Stimulated activated CD4-positive, alpha-beta T cell treated with anti-CD3 and anti-CD28 coated beads, Interleukin-1b, Interleukin-23, amount 100 ng/mL, for 1 hour (primary cell): ENCODE measurements at places on chromosomes 4 and X.

DNA sequence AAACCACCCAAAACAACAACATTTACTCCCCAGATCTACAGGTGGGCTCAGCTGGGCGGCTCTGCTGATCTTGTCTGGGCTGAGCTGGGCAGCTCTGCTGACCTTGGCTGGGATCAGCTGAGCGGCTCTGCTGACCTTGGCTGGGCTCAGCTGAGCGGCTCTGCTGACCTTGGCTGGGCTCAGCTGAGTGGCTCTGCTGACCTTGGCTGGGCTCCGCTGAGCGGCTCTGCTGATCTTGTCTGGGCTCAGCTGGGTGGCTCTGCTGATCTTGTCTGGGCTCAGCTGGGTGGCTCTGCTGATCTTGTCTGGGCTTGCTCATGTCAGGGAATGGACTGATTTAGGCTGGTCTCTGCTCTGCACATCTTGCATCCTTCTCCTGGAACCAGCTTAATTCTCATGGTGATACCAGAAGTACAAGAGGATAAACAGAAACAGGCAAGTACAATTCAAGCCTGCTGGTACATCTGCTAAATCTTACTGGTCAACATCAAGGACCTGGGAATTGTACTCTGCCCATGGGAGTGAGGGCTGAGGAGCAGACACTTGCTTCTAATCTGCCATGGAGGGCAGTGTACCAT lies 248.5 kb upstream of the PSAPL1 start:
- DNase-seq = no peak

- DNase-seq = no peak
Observed at GRCh38 chrX:43940816-43941474, 32.2 kb downstream of the NDP start.

DNA sequence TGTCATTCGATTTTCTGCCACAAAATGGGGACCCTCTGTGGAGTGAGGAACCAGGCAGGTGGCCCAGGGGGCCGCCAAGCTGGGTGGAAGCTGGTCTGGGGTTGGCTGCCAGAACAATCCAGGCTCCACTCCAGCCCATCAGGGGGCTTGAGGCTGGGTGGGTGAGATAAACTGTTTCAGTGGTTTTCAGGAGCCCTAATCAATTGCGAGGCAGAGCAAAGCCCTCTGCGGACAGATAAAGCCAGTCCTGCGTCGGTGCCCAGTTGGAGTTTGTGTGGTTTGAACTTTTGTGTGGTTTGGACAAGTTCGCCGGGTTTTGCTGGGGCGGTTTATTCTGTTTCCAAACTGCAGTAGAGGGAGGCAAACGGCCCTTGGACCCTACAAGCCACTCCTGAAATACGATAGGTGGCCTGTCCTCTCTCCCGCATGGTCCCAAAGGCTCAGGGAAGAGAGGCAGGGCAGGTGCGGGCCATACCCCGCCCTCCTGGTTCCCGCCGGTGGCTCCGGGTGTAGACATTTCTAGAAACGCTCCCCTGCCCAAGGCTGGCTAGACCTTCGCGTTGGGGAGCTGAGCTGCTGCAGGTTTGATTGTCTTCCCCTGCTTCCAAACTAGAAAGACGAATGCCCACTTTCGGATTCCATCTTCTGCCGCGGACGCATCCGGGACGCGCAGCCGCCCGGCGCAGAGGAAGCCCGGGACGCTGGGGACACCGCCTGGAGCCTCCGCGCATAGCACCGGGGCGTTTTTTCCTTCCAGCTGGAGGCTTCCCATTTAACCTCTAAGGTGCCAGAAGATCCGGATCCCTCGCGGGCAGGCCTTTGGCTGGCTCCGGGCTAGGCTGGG lies 169.0 kb upstream of the BCOR start:
- no peak for DNase-seq

- no peak for DNase-seq
Observed at GRCh38 chr4:87050596-87050995, 115.8 kb downstream of the AFF1 start.

GRCh38 chr4:63906660-63907183 lies 502.5 kb downstream of the TECRL start:
- DNase-seq = no peak

GRCh38 chr4:28555866-28556265 lies 1695.2 kb downstream of the STIM2 start:
- no peak for DNase-seq

- no peak for DNase-seq
Observed at GRCh38 chrX:47239199-47239598, 6.4 kb downstream of the USP11 start.

- no peak for DNase-seq
Observed at GRCh38 chr4:76977736-76978350, 28.3 kb downstream of the SEPTIN11 start.

GRCh38 chr4:42915484-42915883 lies 23.0 kb downstream of the GRXCR1 start:
- DNase-seq = no peak

- DNase-seq = no peak
Observed at GRCh38 chrX:49122499-49122898, 1.0 kb downstream of the GPKOW start.

GRCh38 chrX:153448556-153449367 lies 2.9 kb upstream of the TREX2 start:
- DNase-seq = no peak

GRCh38 chr4:149136951-149137620 lies 678.6 kb downstream of the IQCM start:
- DNase-seq = no peak

DNA sequence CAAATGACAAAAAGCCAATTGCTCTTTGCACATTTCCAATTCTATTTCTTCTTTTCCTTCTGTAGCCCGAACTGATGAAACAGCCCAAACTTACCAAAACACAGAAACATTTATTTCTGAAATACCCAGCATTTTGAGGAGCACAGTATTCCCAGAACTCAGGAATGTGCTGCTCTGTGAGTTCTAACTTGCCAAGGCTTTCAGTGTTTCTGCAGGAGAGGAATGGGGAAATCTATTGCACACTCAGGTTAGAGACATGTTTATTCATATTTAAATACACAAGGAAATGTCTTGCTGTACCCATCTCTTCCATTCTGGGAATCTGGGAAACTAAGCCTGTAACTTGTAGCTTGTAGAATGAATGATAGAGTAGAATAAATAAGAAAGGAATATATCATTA lies 10.7 kb downstream of the TMPRSS11D start:
- DNase-seq = no peak

DNA sequence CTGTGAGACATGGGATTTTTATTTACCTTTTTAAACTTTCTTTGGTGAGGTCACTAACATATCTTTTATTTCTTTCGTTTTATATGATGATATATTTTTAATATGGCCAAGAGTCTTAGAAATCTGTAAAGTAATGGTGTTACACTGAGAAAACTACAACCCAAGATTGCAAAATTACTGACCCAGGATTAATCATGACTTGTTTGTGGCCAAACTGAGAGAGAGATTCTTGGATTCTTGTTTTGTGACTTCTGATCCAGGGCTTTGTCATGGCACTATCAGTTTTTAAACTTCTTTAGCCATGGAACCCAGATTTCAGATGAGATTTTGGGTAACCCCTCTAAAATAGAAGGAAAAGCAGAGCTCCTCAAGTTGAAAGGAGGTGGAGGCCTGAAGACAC lies 42.0 kb downstream of the SGMS2 start:
- DNase-seq = no peak

- no peak for DNase-seq
Observed at GRCh38 chr4:56372774-56373173, 14.5 kb downstream of the AASDH start.

- DNase-seq = no peak
Observed at GRCh38 chrX:129748305-129748704, 9.5 kb downstream of the XPNPEP2 start.

- DNase-seq = no peak
Observed at GRCh38 chr4:138658518-138658917, 357.1 kb upstream of the NOCT start.

DNA sequence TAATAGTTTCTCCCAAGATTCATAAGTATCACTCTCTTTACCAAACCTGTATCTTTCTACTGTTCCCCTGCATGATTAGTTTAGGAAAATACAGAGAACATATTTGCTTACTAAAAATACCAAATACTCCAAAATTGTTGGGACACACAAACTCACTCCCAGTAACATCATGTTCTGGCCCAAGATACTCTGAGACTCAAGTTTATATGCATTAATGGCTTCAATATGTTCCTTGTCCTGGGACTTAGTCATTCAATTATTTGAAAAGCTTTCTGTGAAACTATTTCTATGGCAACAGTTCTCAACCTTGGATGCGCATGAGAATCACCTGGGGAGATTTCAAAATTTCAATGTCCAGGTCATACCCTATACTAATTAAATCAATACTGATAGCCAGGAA lies 138.9 kb upstream of the PTCHD1 start:
- no peak for DNase-seq

DNA sequence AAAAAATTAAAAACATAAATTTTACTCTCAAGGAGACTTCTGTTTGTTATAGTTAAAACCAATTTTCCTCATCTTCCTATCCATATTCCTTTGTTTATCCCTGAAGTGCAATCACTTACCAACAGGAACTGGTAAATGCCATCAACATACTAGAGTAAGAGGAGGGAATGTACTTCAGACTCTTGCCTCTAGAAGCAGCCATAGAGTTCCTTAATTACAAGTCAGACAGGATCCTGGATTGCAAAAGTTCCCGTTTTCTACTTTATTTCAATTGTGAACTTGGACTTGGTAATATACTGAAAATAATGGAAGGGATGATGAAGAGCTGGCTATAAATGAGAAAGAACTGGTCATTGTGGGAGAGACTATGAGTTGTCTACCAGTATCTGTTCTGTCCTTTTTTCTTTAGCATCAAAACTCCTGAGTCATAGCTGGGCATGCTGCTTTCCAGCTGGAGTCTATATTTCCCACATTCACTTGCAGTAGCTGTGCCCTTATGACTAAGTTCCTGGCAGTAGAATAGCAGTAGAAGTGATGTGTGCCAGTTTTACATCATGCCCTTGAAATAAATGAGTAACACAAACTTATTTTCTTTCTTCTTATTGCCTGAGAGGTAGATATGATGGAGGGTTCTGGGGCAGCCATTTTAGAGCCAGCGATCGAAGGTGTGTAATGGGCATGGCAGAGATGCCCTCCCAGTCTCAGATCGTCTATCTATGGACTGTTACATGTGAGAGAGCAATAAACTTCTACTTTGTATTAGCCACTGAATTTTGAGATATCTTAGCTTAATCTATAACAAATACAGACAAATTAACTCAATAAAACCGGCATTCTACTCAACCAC lies 26.8 kb upstream of the SPARCL1 start:
- DNase-seq = no peak

- no peak for DNase-seq
Observed at GRCh38 chrX:16588266-16588665, 61.7 kb upstream of the S100G start.

DNA sequence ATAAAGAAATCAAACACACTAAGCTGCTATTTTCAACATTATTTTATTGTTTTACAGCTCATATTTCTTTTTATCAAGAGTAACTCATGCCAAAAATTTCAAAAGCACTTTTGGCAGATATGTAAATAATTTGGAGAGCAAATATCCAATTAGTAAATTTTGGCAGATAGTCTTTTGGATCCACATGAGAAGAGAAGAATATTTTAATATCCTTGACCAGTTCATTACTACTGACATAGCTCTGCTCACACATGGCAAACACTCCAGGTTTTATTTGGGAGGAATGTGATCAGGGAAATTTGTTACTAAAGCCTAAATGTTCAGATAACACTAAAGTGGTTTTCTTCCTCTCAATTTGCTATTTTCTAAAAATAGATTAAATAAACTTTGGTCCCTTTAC lies 1054.3 kb downstream of the FAT4 start:
- DNase-seq = no peak

DNA sequence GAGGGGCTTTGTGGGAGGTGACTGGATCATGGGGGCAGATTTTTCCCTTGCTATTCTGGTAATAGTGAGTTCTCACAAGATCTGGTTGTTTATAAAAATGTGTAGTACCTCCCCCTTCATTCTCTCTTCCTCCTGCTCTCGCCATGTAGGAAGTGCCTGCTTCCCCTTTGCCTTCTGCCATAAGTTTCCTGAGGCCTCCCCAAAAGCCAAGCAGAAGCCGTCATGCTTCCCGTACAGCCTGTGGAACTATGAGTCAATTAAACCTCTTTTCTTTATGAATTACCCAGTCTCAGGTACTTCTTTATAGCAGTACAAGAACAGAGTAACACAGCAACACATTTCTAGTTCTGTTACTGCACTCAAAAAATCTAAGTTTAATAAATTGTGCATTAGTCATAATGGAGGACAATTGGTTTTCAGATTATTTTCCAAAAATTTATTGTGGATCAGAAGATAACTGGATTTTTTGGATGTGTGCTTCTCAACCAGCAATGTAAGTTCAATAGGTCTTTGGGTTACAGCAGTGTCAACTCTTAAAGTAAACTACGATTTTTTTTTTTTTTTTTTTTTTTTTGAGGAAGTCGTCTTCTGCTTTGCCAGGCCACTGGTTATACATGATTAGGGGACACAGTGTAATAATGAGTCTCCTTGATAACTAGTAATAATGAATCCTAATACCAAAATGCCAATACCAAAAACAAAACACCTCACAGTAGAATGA lies 69.9 kb downstream of the CHIC2 start:
- DNase-seq = no peak

- DNase-seq = no peak
Observed at GRCh38 chr4:52622564-52622963, 36.5 kb downstream of the USP46 start.

DNA sequence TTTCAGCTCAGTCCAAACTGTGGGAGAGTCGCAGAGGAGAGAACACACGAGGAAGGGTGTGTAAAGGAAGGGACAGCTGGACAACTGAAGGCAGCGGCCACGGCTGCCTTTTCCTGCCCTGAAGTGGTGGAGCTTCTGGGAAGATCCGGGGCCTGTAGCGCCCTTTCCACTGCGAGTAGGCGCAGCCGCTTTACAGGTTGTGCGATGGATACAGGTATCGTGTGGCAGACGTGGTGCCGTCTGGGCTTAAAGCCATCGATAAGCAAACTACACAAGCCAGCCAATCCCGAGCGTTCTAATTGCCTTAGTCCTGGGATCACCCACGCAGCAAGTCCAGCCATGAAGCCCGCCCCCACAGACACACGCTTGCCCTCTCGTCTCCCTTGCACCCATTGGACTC lies 15.4 kb downstream of the NKX6-1 start:
- DNase-seq = no peak

DNA sequence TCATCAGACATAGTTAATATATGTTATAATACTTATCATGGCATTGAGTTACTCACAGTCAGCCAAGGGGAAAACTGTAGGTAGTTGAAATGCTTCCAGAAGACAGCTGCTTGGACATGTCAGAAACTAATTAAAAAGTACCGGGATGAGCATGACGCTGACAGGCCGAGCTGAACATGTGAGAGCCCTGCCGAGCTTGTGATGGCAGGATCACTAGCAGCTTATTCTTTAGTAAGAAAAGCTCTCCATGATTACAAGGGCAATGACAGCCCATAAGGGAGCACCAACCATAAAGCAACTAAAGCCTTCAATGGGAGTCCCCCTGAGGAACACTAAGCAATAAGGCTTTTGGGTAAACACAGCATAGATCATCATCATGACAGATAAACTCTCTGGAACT lies 435.6 kb downstream of the TLL1 start:
- DNase-seq = no peak

DNA sequence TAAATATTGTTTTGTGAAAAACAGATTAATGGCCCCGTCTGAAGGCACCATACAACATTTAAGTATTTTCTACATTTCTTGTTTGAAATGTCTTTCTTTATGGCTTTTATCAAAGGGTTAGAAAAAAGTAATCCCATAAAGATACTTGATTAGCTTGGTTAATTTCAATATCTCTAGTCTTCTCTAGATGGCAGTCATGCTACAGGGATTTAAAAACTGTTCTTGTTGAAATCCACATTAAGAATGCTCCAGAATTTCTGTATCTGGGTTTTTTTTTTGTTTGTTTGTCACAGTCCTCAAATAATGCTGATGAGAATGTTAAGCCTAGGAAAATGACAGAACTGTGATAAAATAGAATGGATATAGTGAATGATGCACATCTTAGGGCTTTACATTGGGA lies 109.0 kb upstream of the AADAT start:
- no peak for DNase-seq
